ENCODE measurements at places on chromosomes 5 and 9. TPM values are rescaled to one million over a fixed set of nuclear protein-coding genes. Genes with fewer than 3 reads are reported as not detected.

Gene C5
- total RNA-seq, result 3.0 TPM

DNA sequence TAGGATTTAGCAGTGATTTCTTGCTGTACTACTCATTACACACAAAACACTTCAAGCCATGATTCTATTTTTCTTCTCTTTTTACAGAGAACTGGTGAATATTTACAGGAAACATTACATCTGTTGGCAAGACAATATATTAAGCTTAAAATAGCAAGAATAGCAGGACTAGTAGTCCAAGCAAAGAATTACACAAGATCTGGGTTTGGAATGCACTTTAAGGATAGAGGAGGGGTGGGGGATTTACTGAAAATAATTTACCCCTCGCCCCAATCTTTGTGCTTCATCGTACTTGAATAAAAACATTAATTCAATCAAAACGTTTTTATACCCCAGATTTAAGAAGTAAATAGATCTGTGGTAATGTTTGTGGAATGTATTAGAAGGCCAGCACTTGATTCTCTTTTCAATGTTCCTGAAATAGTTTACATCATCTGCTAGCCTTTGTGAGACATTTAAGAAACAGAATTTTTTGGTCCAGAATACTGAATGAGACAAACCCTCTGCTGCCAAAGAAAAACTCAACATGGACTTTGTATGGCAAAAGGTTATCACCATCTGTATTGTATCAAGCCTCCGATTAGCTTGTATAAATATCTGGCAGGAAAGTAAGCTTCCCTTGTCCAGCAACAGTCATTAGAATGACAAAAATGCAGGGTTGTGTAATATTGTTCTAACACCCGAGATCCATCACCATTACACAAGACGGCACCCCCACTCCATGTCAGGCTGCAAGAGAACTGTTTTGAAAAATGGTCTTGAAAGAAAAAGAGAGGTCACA, 23.8 kb downstream of the SVEP1 start:
- H3K27ac ChIP-seq, result peak overlapping the region; percentile 52
- H3K4me3 ChIP-seq, result peak overlapping the region; percentile 2
- no peaks in the 10 kb centered on the region for H3K36me3 ChIP-seq

Gene N4BP3
- total RNA-seq, result 0.44 TPM

DNA sequence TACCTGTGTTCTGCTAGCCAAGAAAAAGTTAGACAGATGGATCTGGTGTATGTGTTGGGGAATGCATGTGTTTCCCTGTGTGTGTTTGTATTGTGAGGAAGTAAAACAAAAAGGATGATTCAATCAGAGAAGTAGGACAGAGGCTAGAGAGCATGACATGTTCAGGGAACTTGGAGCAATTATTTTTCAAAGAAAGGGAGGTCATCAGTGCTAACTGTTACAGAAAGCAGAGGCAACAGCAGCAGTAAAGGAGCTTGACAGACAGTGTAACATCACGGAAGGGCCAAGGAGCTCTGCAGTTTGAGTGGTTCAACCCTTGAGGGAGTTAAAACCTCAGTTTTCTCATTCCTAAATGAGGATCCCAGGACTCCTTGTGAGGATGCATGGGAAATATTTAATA, 13.2 kb downstream of the SPINK1 start:
- peaks cover 13% of the 10 kb centered on the region for H3K27me3 ChIP-seq
- DNase-seq, result no peak
- H3K4me3 ChIP-seq, result no peak overlapping the region
- no peaks in the 10 kb centered on the region for H3K36me3 ChIP-seq

Gene SHC3
- total RNA-seq, result 0.64 TPM

- H3K27me3 ChIP-seq, result no peaks in the 10 kb centered on the region
- no peak overlapping the region for H3K4me3 ChIP-seq
- no peak for DNase-seq
- H3K36me3 ChIP-seq, result no peaks in the 10 kb centered on the region
Observed at GRCh38 chr9:68822596-68823165, 117.6 kb downstream of the PIP5K1B start.

Gene SLC25A2
- 0.48 TPM for total RNA-seq

DNA sequence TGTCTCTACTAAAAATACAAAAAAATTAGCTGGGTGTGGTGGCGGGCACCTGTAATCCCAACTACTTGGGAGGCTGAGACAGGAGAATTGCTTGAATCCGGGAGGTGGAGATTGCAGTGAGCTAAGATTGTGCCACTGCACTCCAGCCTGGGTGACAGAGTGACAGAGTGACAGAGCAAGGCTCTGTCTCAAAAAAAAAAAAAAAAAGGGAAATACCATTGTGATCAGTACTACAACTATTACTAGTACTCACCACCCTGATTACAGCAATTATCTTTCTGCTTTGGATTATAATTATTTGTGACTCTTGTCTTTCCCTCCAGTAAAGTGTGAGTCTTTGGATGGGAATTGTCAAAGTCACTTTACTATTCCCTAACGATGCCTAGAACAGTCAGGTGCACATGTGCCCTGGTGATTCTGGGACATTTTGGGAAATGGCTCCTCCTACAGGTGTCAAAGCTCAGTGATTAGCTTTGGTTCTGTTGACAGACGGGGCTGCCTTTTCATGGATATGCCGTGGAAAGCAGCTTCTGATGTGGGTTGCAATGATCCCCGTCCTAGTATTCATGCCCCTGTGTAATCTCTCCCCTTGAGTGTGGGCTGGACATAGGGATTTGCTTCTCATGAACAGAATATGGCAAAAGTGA, 31.8 kb upstream of the FRRS1L start:
- H3K4me3 ChIP-seq, result no peak overlapping the region
- no peak for DNase-seq
- H3K27ac ChIP-seq, result no peak overlapping the region
- no peaks in the 10 kb centered on the region for H3K27me3 ChIP-seq

GRCh38 chr9:69324549-69325401, at the start of gene ENTREP1:
ENTREP1 (plus strand) TSS chr9:69325215; CDS start chr9:69325310, 95 bp downstream.
- peaks cover 37% of the 10 kb centered on the region for H3K27me3 ChIP-seq
- peak within 1 kb of the TSS; percentile 81 for H3K4me3 ChIP-seq
- no peak for DNase-seq

DNA sequence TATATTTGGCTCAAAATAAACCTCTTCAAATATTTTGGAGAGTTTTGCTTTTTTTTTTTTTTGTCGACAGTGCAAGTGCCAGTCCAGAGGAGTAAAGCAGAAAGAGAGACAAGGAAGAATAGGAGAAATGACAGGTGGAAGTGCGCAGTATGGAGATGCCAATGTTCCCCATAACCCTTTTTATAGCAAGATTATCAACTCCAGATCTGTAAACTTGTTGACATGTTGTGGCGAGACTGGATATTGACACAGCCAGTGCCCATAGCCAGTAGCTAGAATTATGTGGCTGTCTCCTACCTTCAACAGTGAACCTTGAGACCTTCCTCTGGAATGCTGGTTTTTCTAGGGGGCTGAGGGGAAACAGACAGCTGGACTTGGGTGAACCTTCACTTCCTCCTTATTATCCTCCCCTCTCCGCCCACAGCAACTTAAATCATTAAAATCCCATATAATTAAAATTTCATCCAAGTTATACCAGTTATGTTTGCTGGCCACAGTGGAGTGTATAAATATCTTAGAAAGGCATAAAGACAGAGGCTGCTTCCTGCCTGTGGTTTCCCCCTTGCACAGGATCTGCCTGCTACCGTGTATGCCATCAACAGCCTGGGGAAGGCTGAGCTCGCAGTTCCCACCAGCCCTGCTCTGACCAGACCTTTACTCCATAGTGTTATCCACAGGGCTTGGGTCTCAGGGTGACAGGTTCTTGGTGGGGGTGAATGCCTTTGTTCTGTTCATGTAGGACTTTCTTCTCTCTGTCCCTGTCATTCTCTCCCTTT, 112.3 kb upstream of the ANKH start:
- H3K27me3 ChIP-seq, result no peaks in the 10 kb centered on the region
- no peaks in the 10 kb centered on the region for H3K36me3 ChIP-seq
- no peak overlapping the region for H3K4me3 ChIP-seq

Gene NUTM2F
- total RNA-seq, result not detected

DNA sequence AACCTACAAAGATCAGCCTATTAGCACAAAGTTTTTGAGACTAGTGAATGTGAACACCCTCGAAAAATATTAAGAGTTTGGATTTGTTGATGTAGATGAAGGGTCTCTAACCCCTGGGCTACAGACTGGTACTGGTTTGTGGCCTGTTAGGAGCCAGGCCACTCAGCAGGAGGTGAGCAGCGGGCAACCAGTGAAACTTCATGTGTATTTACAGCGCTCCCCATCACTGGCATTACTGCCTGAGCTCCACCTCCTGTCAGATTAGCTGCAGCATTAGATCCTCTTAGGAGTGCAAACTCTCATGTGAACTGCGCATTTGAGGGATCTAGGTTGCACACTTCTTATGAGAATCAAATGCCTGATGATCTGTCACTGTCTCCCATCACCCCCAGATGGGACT, 11.2 kb upstream of the PAM start:
- no peak for DNase-seq
- no peaks in the 10 kb centered on the region for H3K36me3 ChIP-seq
- no peaks in the 10 kb centered on the region for H3K27me3 ChIP-seq
- H3K4me3 ChIP-seq, result no peak overlapping the region
- peaks cover 3% of the 10 kb centered on the region for H3K4me1 ChIP-seq

DNA sequence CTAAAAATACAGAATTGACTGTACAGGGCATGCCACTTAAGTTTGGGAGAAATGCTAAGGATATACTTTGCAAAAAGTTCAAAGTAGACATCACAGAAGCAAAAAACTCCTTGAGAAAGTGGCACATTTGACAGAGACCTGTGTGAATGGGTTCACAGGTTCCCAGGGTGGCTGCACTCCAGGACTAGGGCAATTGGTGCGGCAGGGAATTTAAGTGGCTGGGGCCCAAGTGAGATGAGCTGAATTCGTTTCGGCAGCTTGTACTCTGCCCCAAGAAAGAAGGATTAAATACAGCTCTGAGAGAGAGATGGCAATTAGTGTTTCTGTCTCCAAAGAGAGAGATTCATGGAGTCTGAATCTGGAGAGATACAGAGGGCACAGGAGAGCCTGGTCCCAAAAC, 280.1 kb downstream of the FBXL17 start:
- DNase-seq, result no peak
- H3K4me1 ChIP-seq, result peaks cover 10% of the 10 kb centered on the region
- H3K36me3 ChIP-seq, result no peaks in the 10 kb centered on the region
- no peak overlapping the region for H3K4me3 ChIP-seq

Gene GRXCR2
- total RNA-seq, result not detected

DNA sequence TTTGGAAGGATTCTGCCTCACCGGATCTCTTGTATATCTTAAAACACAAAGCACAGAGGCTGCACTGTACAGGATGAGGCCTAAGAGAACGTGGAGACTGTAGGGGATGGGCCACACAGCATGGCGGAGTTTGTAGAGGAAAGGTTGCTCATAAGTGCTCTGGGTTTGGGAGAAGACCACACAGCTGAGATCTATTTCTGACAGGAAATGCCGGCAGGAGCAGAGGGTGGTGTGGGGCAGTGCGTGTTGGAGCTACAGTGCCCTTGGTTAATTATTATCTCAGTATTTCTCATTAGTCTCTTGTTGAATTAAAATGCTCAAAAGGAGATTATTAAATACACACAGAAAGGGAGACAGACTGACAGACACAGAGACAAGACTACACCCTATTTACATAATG, 9.6 kb downstream of the PALM2AKAP2 start:
- peak overlapping the region; percentile 66 for H3K27ac ChIP-seq
- no peaks in the 10 kb centered on the region for H3K36me3 ChIP-seq
- H3K4me3 ChIP-seq, result no peak overlapping the region
- H3K27me3 ChIP-seq, result no peaks in the 10 kb centered on the region
- peaks cover 83% of the 10 kb centered on the region for H3K4me1 ChIP-seq

Gene CORO2A
- total RNA-seq, result 10.1 TPM

Gene ABITRAM
- 8.1 TPM for total RNA-seq

GRCh38 chr5:6302684-6303083, 75.7 kb downstream of the MED10 start:
- no peaks in the 10 kb centered on the region for H3K36me3 ChIP-seq
- no peak overlapping the region for H3K27ac ChIP-seq
- H3K27me3 ChIP-seq, result peaks cover 13% of the 10 kb centered on the region
- H3K4me3 ChIP-seq, result no peak overlapping the region
- DNase-seq, result no peak
- no peaks in the 10 kb centered on the region for H3K4me1 ChIP-seq

- no peaks in the 10 kb centered on the region for H3K27me3 ChIP-seq
- H3K36me3 ChIP-seq, result peaks cover 14% of the 10 kb centered on the region
- no peak for DNase-seq
- H3K4me3 ChIP-seq, result no peak overlapping the region
- peak overlapping the region; percentile 20 for H3K27ac ChIP-seq
Observed at GRCh38 chr5:96984506-96985192, 48.8 kb downstream of the LNPEP start.

- no peaks in the 10 kb centered on the region for H3K4me1 ChIP-seq
- no peak overlapping the region for H3K4me3 ChIP-seq
- H3K27me3 ChIP-seq, result peaks cover 4% of the 10 kb centered on the region
- no peak overlapping the region for H3K27ac ChIP-seq
- H3K36me3 ChIP-seq, result peaks cover 6% of the 10 kb centered on the region
Observed at GRCh38 chr9:93684806-93685543, 108.6 kb downstream of the PHF2 start.

Gene ASTN2
- total RNA-seq, result 3.6 TPM

DNA sequence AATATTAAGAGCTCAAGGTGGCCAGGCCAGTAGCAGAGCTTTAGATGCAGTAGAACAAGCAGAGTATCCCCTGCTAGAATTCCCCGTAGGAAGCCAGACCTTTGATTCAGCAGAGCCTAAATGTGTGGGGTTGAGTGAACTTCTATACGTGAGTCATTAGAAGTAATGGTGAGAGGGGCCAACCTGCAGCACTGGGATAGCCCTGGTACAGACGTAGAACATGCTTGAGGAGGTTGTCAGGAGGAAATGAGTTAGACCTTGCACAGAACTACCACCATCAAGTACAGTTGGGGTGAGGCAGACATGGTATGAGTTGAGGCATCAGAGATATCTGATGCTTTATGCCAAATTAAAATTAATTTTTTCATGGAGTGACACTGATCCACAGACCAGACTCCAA, 42.0 kb downstream of the PDCD1LG2 start:
- no peak overlapping the region for H3K27ac ChIP-seq
- no peak for DNase-seq
- peaks cover 3% of the 10 kb centered on the region for H3K36me3 ChIP-seq
- no peak overlapping the region for H3K4me3 ChIP-seq
- no peaks in the 10 kb centered on the region for H3K27me3 ChIP-seq

DNA sequence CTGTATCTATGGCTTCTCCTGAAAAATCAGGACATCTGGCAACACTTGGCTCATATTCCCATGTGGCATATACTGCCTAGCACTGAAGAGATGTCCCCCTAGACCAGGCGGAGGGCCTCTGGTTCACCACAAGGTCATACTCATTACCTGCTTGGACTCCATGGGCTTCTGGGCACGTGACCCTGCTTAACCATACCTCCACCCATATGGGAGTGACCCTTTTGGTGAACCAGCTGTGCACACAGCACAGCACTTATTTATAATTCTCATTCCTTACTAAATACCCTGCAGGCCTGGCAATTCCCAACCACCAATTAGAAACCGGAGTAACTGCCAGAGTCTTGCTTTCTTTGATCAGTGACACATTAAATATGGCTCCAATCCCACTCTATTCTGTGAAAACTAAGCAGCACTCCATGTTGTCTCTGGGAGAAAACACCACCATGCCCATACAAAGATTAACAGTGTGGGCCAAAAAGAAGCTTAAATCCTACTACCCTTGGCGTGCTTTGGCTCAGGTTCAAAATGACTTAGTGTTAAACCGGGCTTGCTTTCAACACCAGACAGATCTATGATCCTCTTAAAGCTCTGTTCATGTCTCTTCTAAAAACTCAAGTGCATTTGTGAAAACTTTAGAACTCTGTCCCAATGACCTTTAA, 57.7 kb downstream of the MTMR12 start:
- peaks cover 33% of the 10 kb centered on the region for H3K36me3 ChIP-seq
- no peaks in the 10 kb centered on the region for H3K27me3 ChIP-seq
- DNase-seq, result no peak
- no peak overlapping the region for H3K4me3 ChIP-seq

Gene SOWAHA
- not detected for total RNA-seq
